GM23248 (cell line): ENCODE measurements at places on chromosomes 7 and 10. TPM values are rescaled to one million over a fixed set of nuclear protein-coding genes. Genes with fewer than 3 reads are reported as not detected.

DNA sequence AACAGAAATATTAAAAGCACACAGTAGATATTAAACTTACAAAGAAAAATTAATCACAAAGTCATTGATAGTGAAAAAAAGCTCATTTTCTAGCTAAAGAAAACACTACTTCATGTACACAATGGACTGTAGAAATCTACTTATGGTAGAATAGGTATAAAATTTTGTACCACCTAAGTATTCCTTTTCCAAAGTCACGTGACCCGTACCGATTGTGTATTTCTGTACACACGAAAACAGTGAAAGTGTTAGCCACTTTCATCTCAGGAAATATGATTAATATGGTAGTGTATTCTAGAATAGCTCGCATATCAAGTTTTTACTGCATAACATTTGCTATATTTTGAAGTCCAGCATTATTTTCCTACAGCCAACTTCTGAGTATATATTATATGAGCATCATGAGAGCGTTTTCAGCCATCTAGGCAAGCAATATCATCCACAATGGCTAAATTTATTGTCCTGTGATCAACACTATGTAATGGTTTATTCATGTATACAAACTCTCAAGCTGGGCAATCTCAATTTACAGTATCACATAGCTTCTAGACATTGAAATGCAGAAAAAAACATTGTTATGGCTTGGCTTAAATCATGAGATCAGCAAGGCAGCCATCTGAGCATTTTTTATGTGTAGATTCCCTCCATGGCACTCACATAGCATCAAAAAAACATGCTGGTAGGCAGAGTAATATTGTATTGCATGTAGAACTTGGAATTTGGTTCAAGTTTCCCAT, 114.7 kb downstream of the CD36 start:
- DNase-seq, result no peak

DNA sequence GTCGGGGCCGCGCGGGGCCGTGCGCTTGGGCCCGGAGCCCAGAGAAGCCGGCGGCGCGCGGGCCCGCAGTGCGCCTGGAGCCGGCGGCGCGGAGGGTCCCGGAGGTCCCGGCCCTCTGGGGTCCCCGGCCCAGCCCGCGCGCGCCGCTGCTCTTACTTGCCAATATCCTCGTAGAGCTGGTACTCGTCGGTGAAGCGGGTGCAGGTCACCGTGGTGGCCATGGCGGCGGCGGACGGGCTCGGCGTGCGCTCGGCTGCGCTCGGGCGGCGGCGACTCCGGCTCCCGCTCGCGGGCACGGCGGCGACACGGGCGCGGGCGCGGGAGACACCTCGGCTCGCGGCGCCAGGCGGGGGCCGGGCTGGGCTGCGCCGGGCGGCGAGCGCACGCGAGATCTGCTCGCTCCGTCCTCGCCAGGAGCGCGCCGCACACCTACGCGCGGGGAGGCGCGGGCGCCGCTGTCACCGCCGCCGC, at the start of gene CAMK2B:
CAMK2B (minus strand) TSS at position 394 of the 471 bp plus-strand sequence; CDS start at position 221, 173 bp downstream.
- peak; percentile 41 for DNase-seq

DNA sequence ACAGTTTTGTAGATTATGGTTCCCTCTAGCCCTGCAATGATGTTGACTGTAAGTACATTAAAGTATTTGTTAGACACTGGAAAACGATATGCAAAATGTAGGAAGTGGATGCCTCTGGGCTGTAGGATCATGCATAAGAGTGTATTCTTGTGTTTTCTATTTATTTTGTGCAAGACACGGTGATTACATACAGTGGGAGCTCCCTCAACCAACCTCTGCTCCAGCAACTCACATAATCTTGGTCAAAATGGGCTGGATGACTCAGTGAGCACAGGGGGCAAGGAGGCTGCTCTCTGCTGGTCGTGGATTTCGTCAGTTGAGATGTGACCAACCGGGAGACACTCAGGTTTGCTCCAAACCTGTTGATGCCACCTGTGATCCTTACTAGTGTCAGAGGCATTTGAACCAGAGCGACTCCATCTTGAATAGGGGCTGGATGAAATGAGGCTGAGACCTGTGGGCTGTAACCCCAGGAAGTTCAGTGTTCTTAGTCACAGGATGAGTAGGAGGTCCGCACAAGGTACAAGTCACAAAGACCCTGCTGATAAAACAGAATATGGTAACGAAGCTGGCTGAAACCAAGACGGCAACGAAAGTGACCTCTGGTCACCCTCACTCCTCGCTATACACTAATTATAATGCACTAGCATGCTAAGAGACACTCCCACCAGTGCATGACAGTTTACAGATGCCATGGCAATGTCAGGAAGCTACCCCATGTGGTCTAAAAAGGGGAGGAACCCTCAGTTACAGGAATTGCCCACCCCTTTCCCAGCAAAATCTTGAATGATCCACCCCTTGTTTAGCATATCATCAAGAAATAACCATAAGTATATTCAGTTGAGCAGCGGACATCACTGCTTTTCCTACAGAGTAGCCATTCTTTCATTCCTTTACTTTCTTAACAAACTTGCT, 56.4 kb upstream of the FAM20C start:
- no peak for DNase-seq

DNA sequence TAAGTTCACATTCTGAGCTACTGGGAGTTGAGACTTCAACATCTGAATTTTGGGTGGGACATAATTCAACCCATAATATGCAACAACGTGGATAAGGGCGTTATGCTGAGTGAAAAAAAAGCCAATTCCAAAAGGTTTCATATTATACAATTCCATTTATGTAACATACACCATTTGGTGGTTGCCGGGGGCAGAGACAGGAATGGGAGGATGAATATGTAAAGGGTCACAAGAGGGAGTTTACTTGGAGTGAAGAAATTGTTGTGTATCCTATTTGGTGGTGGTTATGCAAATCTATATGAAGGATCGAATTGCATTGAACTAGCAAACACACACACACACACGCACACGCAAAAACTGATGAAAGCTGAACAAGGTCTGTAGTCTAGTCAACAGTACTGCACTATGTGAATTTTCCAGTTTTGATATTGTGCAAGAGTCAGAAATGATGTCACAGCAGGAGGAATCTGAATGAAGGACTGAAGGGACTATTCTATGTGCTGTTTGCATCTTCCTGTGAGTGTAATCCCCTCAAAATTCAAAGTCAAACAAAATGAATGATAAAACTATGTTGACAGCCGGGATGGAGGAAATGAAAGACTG, 249.2 kb upstream of the HABP2 start:
- DNase-seq, result peak; percentile 59

The RBP4 gene
- 1.1 TPM in 1 of 2 replicates, not detected in the other for total RNA-seq

GRCh38 chr7:105487579-105488571, 34.2 kb downstream of the PUS7 start:
- DNase-seq, result peak; percentile 86

The HMX3 gene
- total RNA-seq, result not detected in 2 replicates

DNA sequence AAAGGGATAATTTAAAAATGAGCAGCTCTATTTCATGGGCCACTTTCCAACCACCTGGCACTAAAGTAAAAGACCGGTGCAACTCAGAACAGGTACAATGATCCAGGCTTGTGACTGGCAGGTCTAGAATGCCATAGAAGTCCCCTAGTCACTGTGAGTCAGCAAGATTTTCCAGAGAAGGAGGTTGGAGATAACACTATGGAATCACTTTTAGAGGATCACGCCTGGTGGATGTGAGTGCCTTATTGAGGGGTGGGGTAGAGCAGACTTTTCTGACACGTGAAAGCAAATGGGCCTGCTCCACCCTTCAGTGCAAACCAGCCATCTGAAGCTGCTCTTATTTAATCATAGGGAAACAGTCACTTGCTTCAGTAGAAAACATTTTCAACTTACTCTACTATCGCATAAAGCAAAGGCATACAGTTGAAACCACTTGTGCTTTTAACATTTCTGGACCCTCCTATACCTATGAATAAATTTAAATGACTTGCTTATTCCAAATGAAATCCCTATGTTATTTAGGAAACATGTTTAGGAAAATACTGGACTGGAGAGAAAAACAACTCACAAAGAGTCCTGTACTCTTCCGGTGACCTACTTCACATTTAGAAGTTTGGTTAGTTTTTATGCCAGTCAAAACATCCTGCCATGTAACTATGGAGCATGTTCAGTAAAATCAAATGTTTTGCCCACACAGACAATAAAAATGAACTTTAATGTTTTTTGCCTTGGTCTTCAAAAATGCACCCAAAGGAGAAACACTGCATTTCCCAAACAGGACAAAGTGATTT, 21.5 kb upstream of the AKR1C1 start:
- peak; percentile 38 for DNase-seq

The AIFM2 gene
- total RNA-seq, result 5.7 and 7.1 TPM in 2 replicates

The NUTM2E gene
- total RNA-seq, result not detected in 2 replicates

The SPDYE9 gene
- not detected in 2 replicates for total RNA-seq

GRCh38 chr10:78413076-78414055, 379.7 kb downstream of the RPS24 start:
- DNase-seq, result no peak

DNA sequence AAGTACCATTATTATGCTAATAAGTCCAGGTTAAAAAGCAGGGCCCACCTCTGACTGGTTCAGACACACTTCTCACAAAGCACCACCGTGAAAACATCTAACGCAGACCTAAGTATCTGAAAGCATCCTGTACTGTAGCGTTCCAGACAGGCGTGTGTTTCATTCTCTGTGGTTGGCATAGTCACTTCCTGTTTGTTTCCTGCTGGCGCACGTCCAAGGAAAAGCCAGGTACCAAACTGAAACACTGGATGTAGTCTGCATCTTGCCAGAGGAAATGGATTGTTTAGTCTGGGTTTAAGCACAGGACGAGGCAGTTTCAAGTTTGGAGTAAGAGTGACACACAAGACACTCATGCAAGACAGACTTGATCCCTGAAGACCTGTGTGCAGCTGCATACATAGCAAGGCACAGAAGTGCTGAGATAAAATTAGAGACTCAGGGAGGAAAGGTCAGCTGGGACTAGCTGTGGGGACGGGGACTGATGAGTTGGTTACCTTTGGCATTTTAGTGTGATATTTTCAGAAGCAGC, 23.3 kb downstream of the BPGM start:
- DNase-seq, result peak; percentile 85

The LSM8 gene
- total RNA-seq, result 25.7 and 39.1 TPM in 2 replicates

DNA sequence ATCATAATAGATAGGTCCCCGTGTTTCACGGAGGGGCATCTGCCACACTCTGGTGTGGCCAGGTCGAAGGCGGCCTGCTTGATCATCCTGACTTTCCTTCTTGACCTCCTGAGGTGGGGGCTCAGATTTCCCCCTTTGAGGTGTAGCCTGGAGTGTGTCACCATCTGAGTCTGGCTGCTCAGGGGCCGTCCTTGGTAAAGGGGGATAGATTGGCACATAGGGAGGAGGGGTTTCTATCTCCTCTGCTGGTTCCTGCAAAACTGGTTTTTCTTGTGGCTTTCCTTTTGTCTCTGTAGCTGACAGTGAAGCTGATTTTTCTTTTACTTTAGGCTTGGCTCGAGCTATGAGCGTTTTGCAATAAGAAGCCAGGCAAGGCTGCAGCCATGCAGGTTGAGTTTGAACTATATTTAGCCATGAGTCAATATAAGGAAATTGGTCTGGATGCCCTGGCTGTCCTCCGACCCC, 7.1 kb upstream of the ZNF117 start:
- peak; percentile 65 for DNase-seq

DNA sequence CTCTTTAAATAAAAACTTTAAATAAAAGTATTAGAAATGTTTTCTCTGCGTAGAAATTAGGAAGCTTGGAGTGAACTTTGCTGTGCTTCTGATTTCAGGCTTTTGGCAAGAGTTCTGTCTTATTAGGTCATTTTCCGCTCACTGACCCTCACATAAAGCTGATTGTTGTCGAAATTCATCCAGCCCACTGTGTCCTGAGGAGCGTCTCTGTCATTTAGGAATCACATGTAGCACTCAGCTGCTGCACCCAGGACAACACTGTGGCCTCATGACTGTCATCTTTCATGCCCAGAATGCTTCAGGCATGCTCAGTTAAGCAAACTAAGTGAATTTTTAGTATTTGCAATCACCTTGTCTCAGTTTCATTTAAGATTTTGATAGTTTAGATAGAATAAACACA, 57.8 kb upstream of the MSRB2 start:
- no peak for DNase-seq

The C10orf105 gene
- not detected in 2 replicates for total RNA-seq

DNA sequence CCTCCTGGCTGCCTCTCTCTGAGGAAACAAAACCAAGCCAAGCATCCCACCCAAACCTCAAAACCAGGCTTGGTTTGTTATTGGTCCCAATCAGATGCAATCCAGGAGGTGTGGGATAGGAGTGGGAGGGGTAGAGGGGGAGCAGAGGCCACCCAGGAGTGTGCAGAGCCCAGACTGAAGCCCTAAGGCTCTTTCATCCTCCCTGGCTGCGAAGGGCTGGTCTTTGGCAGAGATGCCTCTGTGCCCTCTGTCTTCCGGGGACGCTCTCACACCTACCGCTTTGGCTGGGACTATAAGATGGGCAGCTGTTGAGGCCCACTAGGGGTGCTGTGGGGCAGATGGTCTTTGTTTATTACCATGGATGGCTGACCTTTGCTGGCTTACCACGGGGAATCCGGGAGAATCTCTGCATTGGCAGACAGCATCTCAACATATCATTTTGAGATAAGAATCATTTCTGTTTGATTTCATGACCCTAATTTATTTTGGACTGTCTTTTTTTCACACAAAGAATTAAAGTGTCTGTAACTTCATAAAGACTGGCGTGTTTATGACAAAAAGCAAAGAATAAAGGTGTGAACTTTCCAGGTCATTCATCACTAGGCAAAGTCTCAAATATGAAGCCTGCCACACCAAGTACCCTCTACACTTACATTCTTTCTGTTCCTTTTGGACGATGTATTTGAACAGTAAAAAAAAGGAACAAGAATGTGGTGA, 6.5 kb upstream of the DENND2A start:
- peak; percentile 63 for DNase-seq

DNA sequence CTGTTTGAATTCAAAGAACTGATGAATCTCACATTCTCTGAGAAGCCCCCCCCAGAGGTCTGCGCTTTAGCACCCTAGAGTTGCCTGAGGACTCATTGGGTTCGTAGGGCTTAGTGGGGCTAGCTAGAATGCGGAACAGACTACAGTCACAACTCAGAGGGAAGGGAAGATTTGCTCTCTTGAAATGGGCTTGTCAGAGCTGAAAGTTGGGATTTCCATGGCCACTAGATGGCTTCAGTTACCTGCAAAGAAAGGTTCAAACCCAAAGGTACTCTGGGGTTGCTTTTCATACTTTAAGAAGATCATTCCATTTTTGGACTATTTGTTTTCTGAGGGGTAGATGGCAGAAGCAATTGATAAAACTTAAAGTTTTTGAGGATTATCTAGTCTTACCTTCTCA, 205.0 kb downstream of the BBS9 start:
- DNase-seq, result peak; percentile 22

The CPA2 gene
- not detected in 2 replicates for total RNA-seq

The NPFFR1 gene
- total RNA-seq, result not detected in 2 replicates

- DNase-seq, result no peak
Observed at GRCh38 chr7:142301299-142301698, 43.4 kb upstream of the PRSS58 start.

GRCh38 chr7:93914581-93915066, 6.9 kb upstream of the GNG11 start:
- peak; percentile 63 for DNase-seq

GRCh38 chr7:93231259-93231658, 907 bp upstream of the VPS50 start:
- DNase-seq, result peak; percentile 15
